Skeletal muscle tissue (tissue), 5 donors: ENCODE measurements at places on chromosomes 7 and 10. TPM values are rescaled to one million over a fixed set of nuclear protein-coding genes. Genes with fewer than 3 reads are reported as not detected.

Gene HYAL4
- total RNA-seq: under 0.01 TPM

Gene DDC
- 0.52 TPM for total RNA-seq

Gene CYP2C19
- not detected for total RNA-seq

Gene PCGF6
- 9.4 TPM for total RNA-seq

Gene COBL
- total RNA-seq: 53.2 TPM

Gene TAS2R41
- not detected for total RNA-seq
